GM04503 (cell line): ENCODE measurements at places on chromosomes 13 and 19.

GRCh38 chr19:861756-862580 is 2.5 kb downstream of the CFD start:
- DNase-seq = no peak

DNA sequence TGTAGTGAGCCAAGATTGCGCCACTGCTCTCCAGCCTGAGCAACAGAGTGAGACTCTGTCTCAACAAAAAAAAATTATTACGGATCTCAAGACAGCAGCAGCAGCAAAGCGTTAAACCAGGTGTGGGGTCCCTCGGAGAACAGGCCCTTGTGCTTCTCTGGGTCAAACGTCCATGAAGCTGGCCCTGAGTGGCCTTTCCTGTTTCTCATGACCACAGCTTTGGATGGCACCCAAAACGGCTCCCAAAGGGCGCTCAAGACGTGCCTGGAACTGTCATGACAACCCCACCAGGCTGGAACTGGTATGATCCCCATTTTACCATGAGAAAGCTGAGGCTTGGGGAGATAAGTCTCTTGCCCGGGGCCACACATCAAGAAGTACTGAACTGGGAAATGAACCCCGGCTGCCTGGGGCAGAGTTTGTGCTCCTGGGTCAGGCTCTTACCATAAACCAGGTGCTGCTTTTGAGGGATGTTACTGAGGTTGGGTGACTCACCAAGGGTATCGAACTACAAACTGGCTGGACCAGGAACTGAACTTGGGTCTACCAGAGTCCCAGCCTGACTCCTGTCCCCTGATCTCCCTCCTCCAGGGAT is 11.6 kb upstream of the SAMD1 start:
- no peak for DNase-seq

GRCh38 chr19:778910-779653 is 18.2 kb upstream of the PTBP1 start:
- DNase-seq = peak; percentile 95

DNA sequence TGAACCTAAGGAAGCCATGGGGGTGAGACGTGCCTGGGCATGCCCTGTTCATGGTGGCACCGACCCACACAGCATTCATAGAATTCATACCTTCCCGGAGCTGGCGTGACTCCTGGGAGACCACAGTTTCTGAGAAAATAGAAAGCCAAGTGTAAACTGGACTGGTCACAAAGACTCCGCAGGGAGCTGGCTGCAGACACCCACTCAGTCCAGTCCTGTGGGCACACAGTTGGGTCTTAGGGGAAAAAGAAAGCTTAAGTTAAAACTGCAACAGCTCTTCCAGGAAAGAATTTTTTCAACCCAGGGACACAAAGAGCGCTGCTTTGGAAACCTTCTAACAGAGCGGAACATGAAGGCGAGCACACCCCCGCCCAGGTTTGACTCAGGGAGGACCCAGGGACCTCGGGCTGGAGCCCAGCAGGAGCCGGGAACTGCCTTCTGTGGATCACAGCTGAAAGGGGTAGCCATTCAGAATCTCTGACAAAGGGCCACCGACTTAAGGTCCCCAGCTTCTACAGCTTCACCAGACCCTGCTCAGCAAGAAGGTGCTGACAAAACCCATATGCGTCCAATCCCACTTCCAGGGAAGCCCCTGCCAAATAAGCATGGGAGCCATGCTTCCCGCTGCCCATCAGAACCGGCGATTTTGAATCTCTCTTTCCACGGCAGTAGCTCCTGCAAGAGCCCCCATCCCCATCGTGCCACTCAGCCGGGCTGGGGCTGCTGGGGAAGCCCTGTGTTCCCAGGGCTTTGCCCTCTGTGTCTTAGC is 183.7 kb downstream of the COL4A1 start:
- no peak for DNase-seq

- peak; percentile 28 for DNase-seq
Measured at GRCh38 chr19:46967578-46968032, 52.0 kb upstream of the NPAS1 start.

GRCh38 chr19:7743425-7743841 is 3.9 kb downstream of the CD209 start:
- no peak for DNase-seq

DNA sequence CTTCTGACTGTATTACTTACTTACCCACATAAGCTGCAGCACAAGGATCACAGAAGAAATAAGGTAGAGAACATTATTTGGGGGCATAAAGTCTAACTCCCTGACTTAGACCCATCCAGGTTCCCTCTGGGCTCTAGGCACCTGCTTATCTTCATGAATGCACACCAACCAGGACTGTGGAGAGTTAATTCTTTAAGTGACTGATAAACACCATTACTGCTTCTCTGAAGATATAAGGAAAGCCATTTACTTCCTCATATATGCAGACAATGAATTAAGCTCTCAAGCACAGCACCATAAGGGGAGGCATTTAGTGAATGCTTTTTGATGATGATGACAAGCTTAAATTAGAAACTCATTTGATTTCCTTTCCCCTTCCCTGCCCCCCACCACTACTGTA is 22.5 kb downstream of the OBI1 start:
- no peak for DNase-seq
